ENCODE measurements at places on chromosomes 5 and 9. TPM values are rescaled to one million over a fixed set of nuclear protein-coding genes. Genes with fewer than 3 reads are reported as not detected.

The SLC45A2 gene
- not detected for total RNA-seq

The TRPM3 gene
- total RNA-seq, result not detected

The CD274 gene
- 7.2 TPM for total RNA-seq

The PGM5 gene
- 0.22 TPM for total RNA-seq

The PRRX2 gene
- not detected for total RNA-seq

DNA sequence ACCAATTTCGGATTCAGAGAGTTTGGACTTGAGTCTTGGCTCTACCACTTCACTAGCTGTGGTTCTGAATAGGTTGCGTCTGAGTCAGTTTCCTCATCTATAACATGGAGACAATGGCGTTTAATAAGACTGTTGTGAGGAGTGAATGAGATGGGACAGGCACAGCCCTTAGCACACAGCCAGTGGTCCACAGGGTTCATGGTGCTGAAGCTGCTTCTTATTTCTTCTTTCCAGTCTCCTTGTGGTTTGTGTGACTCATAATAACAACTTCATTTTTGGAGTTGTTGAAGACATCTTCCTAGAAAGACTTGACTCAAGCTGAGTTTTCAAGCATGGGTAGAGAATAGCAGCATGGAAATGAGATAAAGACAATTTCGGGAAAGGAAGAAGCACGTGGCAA lies 172.6 kb upstream of the PPP2R2B start:
- no peaks in the 10 kb centered on the region for H3K36me3 ChIP-seq
- H3K27me3 ChIP-seq, result peaks cover 2% of the 10 kb centered on the region
- H3K4me1 ChIP-seq, result no peaks in the 10 kb centered on the region
- H3K4me3 ChIP-seq, result no peak overlapping the region
- H3K27ac ChIP-seq, result no peak overlapping the region

GRCh38 chr5:174412941-174413340 lies 311.4 kb upstream of the MSX2 start:
- H3K4me3 ChIP-seq, result no peak overlapping the region
- no peaks in the 10 kb centered on the region for H3K36me3 ChIP-seq
- no peaks in the 10 kb centered on the region for H3K4me1 ChIP-seq
- H3K27ac ChIP-seq, result no peak overlapping the region

DNA sequence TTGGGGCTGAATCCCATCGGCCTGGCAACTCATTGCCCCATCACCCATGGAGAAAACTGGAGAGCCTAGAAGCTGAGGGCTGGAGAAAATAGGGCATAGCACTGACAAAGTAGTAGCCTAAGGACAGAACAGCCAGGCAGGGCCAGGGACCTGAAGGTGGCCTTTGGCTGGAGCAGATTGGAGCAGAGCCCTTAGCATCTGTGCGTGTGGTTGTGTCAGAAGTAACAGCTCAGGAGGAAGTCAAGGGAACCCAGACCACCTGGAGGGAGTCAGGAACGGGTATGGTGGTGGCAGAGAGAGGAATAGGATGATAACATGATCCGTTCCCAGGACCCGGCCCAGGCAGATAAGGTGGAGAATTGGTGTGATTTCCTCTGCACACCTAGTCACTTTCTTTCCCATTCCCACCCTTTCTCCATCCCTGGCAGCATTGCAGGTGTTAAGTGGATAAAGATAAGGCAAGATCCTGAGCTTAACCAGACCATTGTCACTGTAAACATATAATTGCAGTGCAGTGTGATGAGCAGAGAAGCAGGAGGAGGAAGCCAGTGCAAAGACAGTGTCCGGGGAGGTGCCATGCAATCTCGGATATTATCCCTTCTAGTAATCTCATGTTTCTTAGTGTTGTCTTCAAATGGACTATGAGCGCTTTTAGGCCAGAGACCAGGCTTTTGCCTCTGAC lies 67.0 kb downstream of the NDFIP1 start:
- no peak overlapping the region for H3K27ac ChIP-seq
- H3K4me1 ChIP-seq, result no peaks in the 10 kb centered on the region
- no peaks in the 10 kb centered on the region for H3K36me3 ChIP-seq
- no peak overlapping the region for H3K4me3 ChIP-seq
- no peak for DNase-seq

- H3K27me3 ChIP-seq, result no peaks in the 10 kb centered on the region
- H3K36me3 ChIP-seq, result no peaks in the 10 kb centered on the region
- no peak for DNase-seq
- no peaks in the 10 kb centered on the region for H3K4me1 ChIP-seq
- no peak overlapping the region for H3K4me3 ChIP-seq
Observed at GRCh38 chr9:135085830-135086546, 1.5 kb upstream of the OLFM1 start.

- no peak overlapping the region for H3K27ac ChIP-seq
- no peaks in the 10 kb centered on the region for H3K27me3 ChIP-seq
- H3K36me3 ChIP-seq, result no peaks in the 10 kb centered on the region
- no peaks in the 10 kb centered on the region for H3K4me1 ChIP-seq
- no peak overlapping the region for H3K4me3 ChIP-seq
- DNase-seq, result no peak
Observed at GRCh38 chr9:137505421-137506140, 44.6 kb downstream of the PNPLA7 start.

DNA sequence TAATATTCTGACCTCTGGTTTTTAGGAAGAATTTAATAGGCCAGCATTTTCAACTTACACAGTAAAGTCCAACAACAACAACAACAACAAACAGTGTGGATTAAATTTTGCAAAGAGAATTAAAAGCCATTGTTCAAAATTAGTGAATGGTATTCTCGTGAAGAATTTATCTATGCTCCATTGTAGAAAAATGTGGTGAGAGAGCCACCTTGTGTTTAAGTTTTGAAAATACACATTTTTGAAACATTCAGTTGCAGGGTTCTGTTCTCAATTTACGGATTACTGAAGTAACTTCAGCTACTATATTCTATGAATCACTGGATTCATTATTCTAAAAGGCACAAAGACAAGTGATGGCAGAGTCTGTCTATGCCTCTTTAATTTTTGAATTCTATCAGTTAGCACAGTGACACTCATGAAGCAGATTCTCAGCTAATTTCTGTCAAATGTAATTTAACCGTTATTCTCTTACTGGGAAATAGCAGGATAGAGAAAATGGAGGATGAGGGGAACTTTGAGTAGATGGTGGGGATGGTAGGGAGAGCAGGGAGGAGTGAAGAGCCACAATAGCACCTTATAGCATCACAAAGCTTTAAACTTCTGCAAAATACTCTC lies 11.0 kb downstream of the CCDC152 start:
- no peak for DNase-seq
- H3K27ac ChIP-seq, result no peak overlapping the region
- H3K27me3 ChIP-seq, result no peaks in the 10 kb centered on the region
- H3K4me1 ChIP-seq, result no peaks in the 10 kb centered on the region
- no peaks in the 10 kb centered on the region for H3K36me3 ChIP-seq

DNA sequence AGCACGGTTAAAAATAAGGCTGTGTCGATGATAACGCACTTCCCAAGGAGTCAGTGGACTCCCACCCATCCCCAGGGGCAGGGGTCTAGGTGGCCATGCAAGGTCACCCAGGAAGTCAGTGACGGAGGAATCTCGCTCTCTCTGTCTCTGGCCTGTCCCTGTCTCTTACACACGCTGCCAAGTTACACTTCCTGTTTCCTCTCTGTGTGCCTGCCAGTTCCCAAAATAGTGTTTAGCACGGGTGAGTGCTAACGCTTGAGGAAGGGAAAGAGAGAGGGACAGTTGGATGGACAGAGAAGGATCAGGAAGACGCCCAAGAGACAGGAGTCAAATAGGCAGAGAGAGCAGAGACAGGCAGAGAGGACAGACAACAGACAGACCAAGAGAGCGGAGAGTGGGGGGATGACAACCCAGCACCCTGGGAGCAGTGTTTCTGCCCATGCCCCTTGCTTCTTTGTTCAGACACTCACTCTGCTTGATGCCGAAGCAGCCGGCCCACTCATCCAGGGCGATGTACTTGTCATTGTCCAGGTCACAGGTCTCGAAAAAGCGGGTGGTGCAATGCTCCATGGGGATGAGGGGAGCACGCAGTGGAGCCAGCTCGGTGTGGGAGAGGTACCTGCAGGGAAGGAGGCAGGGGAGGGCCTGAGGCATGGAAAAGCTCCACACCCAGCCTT lies 23.0 kb downstream of the SPARC start:
- H3K4me1 ChIP-seq, result peaks cover 8% of the 10 kb centered on the region
- no peaks in the 10 kb centered on the region for H3K27me3 ChIP-seq
- H3K36me3 ChIP-seq, result no peaks in the 10 kb centered on the region
- no peak overlapping the region for H3K27ac ChIP-seq
- DNase-seq, result no peak

DNA sequence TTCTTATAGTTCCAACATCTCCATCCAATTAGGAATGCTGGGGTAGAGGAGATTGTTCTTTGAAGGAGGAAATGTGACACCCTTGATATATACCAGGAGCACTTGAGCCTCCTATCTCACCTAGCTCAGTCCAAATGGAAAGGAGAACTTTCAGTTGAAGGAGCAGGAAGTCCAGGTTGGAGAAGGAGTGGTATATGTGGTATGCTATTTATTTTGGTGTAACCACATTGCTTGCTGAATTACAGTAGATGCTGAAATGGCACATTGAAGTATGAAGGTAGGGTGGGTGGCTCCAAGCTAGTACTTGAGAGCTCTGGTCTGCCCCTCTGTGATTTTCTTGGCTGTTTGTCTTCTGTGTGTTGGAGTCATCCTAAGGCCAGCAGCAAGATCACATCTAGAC lies 6.1 kb downstream of the CSNK1G3 start:
- no peak overlapping the region for H3K27ac ChIP-seq
- peaks cover 30% of the 10 kb centered on the region for H3K4me1 ChIP-seq
- H3K36me3 ChIP-seq, result no peaks in the 10 kb centered on the region
- no peak for DNase-seq
- no peak overlapping the region for H3K4me3 ChIP-seq

- DNase-seq, result no peak
- no peak overlapping the region for H3K27ac ChIP-seq
- no peaks in the 10 kb centered on the region for H3K36me3 ChIP-seq
Observed at GRCh38 chr5:54013556-54014194, 296.7 kb downstream of the ARL15 start.

- peaks cover 17% of the 10 kb centered on the region for H3K27me3 ChIP-seq
- no peaks in the 10 kb centered on the region for H3K4me1 ChIP-seq
- H3K36me3 ChIP-seq, result no peaks in the 10 kb centered on the region
- H3K27ac ChIP-seq, result no peak overlapping the region
- DNase-seq, result no peak
Observed at GRCh38 chr9:135287627-135288026, 192.0 kb upstream of the PPP1R26 start.

DNA sequence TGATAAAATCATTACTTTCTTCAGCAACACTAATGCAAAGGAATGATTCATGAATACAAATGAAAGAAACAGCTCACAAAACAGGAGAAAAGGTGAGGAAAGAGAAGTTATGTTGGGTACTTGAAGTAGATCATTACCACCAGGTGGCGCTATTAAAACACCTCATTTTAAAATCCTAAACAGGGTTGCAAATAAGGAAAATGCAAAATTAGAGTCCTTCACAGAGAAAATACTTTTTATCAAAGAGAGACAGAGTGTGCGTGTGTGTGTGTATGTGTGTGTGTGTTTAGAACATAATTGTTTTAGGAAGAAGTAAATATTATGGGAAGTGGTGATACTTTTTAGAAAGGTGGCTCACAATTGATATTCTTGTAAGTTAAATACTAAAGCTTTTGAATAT lies 49.5 kb upstream of the CD180 start:
- H3K4me1 ChIP-seq, result peaks cover 7% of the 10 kb centered on the region
- DNase-seq, result no peak
- no peak overlapping the region for H3K27ac ChIP-seq
- no peak overlapping the region for H3K4me3 ChIP-seq
- H3K27me3 ChIP-seq, result no peaks in the 10 kb centered on the region

DNA sequence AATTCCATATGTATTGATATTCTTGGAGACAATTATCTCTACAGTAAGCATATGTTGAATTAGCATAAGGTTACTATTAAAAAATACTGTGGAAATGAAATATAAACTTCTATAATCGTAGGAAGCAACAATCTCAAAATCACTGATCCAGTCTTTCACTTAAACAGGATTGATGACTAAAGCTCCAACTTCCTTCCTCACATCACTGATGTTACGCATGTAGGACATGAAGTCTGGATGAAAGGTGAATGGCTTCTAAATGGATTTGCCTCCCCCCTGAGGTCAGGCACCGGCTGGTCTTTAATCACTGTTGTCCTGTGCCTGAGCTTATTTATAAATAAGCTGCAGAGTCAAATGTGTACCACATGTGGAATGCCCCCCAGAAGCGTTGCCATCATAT lies 157.1 kb upstream of the NFIB start:
- no peak overlapping the region for H3K27ac ChIP-seq
- H3K27me3 ChIP-seq, result no peaks in the 10 kb centered on the region
- no peaks in the 10 kb centered on the region for H3K4me1 ChIP-seq
- no peak for DNase-seq

DNA sequence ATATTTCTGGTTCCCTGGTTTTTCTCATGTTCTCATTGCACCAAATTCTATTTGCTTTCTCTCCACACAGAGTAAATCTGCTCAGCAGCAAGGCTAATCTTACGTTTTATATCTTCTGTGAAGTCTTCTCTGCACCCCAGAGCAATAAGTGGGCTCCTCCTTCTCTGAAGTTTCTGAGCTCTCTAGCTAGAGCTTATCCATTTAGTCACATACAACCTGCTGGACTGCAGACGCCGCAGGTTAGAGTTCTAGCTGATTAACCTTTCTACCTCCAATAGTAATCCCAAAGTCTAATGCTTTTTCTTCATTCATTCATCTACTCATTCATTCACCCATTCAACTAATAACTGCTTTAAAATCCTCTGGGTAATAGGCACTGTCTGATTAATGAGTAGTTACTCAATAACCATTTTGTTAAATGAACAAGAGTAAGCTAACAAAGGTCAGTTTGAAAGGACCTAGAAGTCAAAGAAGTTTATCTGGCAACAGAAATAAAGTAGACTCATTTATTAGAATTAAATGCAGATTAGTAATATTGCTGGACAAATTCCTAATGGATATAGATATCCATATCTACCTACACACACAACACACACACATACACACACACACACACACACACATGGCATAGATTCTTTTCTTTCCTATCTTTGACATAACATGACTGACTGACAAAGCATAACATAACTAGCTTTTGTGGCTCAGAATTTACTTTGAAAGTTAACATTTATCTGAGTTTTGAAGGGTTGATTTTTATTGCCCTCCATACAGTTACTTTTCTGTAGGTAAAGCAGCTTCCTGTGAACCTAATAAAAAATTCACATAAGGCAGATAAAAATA lies 984.6 kb upstream of the SEMA6A start:
- H3K27me3 ChIP-seq, result no peaks in the 10 kb centered on the region
- no peaks in the 10 kb centered on the region for H3K36me3 ChIP-seq
- DNase-seq, result no peak
- no peak overlapping the region for H3K27ac ChIP-seq
